ENCODE measurements at places on chromosomes 1 and 21. TPM values are rescaled to one million over a fixed set of nuclear protein-coding genes. Genes with fewer than 3 reads are reported as not detected.

Gene FOXD3
- 0.64 TPM for total RNA-seq

Gene NUP133
- total RNA-seq: 29.3 TPM

Gene C1orf94
- total RNA-seq: not detected

Gene KANK4
- 0.21 TPM for total RNA-seq

Gene HCRTR1
- total RNA-seq: not detected

Gene RORC
- 37.5 TPM for total RNA-seq
